RKO (cell line): ENCODE measurements at places on chromosomes 7 and 10.

DNA sequence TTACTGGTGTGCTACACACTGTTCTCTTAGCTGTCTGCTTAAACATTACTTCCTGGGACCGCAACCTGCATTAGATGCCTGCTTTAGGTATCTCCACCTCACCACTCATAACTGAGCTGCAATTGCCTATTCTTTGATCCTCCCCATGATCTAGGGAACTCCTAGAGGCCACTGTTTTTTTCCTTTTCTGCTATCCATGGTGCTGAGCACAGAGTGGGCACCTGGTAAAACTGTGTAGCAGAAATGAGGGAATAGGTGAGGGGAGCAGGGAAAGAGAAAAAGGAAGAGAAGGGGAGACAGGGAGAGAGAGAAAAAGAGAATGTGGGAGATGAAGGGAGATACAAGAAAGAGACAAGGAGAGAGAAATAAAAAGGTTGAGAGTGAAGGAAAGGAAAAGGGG, 434.9 kb downstream of the ADRA2A start:
- no peak for DNase-seq

DNA sequence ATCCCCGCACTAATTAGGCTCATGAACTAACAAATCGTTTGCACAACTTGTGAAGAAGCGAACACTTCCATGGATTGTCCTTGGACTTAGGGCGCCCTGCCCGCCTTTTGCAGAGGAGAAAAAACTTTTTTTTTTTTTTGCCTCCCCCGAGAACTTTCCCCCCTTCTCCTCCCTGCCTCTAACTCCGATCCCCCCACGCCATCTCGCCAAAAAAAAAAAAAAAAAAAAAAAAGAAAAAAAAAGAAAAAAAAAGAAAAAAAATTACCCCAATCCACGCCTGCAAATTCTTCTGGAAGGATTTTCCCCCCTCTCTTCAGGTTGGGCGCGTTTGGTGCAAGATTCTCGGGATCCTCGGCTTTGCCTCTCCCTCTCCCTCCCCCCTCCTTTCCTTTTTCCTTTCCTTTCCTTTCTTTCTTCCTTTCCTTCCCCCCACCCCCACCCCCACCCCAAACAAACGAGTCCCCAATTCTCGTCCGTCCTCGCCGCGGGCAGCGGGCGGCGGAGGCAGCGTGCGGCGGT, at the start of gene EMX2:
TSS of gene EMX2 (plus strand) at position 41 of the 519 bp plus-strand sequence. CDS start 522 bp downstream, outside the sequence.
- DNase-seq, result no peak

DNA sequence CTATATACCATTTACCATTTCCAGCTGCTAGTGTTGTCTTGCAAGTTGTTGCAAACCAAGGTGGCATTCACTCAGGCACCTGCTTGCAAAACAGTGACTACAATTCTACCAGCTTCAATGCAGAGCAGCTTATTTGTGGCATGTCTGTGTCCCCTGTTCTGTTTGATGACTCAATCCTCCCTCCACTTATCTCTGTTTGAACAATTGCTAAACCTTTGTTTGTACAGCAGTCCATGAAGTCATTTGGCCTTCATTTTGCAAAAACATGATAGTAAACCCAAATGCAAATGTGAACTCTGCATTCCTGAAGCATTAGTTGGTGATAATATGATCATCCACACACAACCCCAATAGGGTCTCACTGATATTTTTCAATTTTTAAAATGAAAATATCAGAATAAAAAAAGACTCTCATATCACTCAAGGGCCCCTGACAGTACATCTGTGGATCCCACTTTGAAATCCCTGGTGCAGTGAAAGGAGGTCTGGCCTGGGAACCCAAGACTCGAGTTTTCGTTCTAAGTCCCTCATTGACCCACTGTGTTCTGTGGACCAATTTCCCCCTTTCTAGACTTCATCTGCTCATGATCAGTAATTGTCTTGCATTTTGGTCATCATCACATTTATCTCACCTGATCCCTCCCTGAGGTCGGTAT, 425.4 kb downstream of the RPS24 start:
- DNase-seq, result no peak

GRCh38 chr10:43204042-43204942, 62.6 kb downstream of the RASGEF1A start:
- no peak for DNase-seq

DNA sequence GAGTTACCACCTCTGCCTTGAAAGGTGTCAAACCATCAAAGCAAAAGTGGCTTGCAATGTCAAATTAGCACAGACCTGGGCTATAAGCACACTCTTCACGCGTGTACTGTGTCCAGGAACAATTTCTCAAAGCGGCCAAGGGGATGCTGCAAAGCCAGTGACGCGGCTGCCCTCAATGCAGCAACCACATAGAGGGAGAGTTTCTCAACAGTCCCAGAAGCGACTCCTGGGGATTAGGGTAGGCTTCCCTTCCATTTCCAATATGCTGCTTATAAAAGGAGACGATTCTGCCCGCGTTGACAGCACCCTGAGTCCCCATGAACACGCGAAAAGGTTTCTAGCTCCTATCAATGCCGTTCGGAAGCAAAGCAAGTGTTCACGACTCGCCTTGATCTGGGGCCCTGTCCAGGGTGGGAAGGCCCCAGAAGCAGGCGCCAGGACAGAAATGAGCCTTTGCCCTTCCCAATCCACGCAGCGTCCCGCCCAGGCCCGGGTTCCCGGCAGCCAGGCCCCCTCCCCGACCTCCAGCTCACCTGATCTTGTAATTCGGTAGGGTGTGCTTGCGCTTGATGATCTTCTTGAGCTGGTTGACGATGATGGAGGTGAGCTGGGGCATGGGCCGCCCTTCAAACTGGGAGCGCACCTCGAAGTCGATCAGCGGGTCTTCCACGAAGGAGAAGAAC, 1.3 kb downstream of the PDZD8 start:
- DNase-seq, result peak; percentile 62

GRCh38 chr7:7821517-7821916, 103.1 kb upstream of the RPA3 start:
- DNase-seq, result no peak

GRCh38 chr7:46607176-46607575, 686.1 kb upstream of the IGFBP3 start:
- no peak for DNase-seq
